ENCODE measurements at places on chromosomes 5 and 9.

DNA sequence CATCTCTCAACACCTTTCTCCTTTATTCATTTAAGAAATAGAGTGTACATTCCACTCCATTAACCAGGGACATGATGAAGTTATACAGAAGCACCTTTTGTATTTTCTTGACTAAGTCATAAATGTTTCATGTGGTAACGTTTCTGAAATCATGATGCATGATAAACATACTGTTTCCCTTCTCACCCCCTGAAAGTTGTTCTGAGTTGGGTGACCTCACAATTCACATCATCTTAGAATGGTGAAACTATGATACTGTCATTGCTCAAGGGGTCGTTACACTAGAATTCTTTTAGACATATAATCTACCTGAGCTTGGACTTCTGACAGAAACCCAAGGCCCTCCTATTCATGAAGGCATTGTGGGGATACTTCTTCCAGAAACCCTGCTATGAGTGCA lies 37.8 kb upstream of the MIER3 start:
- no peak for DNase-seq

DNA sequence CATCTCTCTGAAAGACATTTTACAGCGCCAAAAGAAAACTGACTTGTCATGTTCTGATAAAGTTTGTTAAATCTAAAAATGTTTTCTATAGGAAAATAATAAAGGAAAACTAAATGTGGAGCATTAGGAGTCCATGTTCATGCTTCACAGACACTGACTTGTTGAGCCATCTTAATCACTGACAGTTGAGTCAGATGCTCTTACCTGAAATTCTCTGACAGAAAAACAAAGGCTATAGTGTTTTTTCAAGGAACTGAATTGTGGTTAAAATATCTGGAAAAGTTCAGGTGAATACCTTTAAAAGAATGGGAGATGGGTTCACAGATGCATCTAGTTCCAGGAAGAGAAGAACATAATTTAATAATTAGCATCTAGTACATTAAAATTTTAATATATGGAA lies 113.5 kb upstream of the SLC12A2 start:
- no peak for DNase-seq

- no peak for DNase-seq
Observed at GRCh38 chr9:111431684-111432083, 52.5 kb downstream of the ECPAS start.

GRCh38 chr9:107016383-107016782 lies 153.4 kb downstream of the ZNF462 start:
- DNase-seq: no peak

- no peak for DNase-seq
Observed at GRCh38 chr5:122385286-122385685, 73.2 kb downstream of the SNCAIP start.

- DNase-seq: no peak
Observed at GRCh38 chr5:173075137-173075843, 19.1 kb downstream of the CREBRF start.

- DNase-seq: no peak
Observed at GRCh38 chr9:10863476-10863875, 250.7 kb upstream of the PTPRD start.

GRCh38 chr5:137412136-137412535 lies 87.0 kb downstream of the SPOCK1 start:
- DNase-seq: no peak

GRCh38 chr5:161001604-161002003 lies 149.6 kb upstream of the ATP10B start:
- no peak for DNase-seq

DNA sequence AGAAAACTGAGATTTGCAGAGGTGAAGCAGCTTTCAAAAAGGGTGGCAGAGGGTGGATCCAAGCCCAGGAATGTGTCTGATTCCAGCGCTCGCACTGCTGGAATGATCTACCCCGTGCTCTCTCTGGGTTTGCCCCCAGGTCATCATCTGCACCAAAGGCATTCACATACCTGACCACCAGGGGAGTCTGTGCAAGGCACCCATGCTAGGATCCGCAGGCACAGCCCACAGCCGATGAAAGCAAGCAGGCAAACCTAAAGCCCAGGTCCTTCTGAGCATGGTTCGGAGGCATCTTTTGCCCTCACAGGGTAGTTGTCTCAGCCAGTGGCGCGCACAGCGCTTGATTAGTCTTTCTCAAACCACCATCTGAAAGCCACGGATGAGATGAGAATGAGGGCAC lies 56.6 kb downstream of the TEK start:
- no peak for DNase-seq

DNA sequence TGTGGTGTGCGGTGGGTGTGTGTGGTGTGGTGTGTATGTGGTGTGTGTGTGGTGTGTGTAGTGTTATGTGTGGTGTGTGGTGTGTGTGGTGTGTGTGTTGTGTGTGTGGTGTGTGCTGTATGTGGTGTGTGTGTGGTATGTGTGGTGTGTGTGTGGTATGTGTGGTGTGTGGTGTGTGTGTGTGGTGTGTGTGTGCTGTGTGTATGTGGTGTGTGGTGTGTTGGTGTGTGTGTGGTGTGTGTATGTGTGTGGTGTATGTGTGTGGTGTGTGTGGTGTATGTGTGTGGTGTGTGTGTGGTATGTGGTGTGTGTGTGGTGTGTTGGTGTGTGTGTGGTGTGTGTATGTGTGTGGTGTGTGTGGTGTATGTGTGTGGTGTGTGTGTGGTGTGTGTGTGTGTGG lies 144.3 kb downstream of the HSD17B3 start:
- DNase-seq: no peak

DNA sequence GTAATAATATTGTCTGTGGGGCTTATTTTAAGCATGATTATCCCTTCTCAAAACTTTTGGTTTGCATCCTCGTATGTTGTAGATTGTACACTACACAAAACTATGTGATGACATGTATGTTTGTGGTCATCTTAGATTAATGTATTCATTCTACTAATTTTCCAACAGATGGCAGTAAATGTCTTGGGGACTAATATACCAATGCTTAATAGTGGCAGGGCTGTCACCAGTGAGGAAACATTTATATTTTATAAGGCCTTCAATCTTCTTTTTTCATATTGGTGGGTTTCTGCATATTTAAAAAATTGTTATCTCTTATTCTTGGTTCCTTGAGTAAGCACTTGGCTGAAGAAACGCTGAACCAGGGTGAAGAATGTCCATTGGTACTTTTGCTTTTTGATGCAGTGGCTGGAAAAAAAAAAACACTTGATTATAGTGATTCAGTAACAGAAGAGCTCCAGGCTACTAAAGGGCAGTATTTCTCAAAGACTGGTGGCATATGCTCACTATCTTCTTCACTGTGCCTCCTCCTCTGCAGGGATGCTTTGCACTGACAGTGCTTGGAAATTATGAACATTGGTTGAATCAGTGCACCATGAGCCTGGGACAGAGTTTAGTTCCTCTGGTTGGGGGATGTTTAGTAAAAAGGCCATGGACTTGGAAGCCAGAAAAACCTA lies 530.3 kb downstream of the RASEF start:
- DNase-seq: no peak

Data from SIG-M5 (cell line).